ENCODE measurements at places on chromosomes 13 and 19.

DNA sequence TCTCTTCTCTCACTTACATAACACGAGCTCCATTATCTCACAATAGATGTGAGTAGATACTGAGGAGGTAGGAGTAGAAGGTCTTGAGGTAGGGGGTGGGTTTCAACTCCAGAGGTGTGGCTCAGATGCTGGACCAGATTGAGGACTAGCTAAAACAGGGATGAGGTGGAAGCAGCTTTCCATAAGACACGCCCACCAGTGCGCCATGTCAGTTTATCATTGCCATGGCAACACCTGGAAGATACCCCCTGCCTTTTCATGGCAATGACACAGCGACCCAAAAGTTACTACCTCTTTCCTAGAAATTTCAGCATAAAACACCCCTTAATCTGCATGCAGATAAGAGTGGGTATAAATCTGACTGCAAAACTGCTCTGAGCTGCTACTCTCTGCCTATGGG, 44.1 kb downstream of the KCTD15 start:
- no peak for DNase-seq

- DNase-seq, result no peak
Observed at GRCh38 chr19:6011794-6012193, 33.9 kb upstream of the RANBP3 start.

DNA sequence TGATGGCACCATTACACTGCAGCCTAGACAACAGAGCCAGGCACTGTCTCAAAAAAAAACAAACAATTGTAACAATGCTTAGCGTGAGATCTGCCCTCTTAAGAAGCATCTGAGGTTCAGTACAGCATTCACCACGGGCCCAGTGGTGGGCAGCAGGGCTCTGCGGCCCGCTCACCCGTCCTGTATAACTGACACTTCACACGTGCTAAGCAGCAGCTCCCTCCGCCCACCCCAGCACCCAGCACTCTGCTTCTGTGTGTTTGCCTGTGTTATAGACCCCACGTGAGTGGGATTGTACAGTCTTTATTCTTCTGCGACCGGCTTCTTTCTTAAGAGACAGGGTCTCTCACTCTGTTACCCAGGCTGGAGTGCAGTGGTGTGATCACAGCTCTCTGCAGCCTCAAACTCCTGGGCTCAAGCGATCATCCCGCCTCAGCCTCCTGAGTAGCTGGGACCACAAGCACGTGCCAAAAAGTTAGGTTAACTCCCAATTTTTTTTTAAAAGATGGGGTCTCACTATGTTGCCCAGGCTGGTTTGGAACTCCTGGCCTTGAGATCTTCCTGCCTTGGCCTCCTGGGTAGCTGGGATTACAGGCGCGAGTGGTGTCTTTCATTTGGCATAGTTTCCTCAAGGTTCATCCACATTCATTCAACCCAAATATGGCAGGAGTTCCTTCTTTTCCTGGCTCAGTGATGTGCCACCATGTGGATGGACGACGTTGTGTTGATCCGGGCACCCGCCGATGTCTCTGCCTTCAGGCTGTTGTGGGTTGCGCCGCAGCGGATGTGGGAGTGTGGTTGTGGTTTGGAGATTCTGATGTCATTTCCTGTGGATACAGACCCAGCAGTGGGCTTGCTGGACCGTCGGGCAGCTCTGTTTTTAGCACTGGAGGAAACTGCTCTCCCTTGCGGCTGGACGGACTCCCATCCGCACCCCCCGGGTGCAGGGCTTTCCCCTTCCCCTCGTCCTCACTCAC, 170.0 kb downstream of the KDM4B start:
- DNase-seq, result peak; percentile 85

GRCh38 chr19:48117515-48118130, 7.0 kb upstream of the PLA2G4C start:
- DNase-seq, result no peak

DNA sequence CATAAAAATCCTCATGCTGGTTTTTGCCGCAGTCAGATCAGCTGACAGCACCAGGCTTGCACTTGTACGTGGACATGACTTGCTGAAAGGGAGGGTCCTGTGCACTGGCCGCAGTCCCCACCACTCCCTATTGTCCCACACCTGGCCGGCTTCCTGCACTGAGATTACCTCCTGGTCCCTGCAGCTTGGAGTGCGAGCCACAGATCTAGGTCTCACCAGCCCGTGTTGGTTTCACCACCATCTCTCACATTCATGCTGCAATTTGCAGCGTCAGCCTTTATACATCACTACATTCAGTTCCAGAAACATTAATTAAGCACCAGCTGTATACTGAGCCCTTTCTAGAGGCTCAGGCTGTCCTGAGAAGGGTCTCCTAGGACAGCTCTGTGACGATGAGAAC, 15.0 kb upstream of the CD22 start:
- DNase-seq, result no peak

GRCh38 chr13:29702912-29703351, 107.4 kb upstream of the SLC7A1 start:
- no peak for DNase-seq

DNA sequence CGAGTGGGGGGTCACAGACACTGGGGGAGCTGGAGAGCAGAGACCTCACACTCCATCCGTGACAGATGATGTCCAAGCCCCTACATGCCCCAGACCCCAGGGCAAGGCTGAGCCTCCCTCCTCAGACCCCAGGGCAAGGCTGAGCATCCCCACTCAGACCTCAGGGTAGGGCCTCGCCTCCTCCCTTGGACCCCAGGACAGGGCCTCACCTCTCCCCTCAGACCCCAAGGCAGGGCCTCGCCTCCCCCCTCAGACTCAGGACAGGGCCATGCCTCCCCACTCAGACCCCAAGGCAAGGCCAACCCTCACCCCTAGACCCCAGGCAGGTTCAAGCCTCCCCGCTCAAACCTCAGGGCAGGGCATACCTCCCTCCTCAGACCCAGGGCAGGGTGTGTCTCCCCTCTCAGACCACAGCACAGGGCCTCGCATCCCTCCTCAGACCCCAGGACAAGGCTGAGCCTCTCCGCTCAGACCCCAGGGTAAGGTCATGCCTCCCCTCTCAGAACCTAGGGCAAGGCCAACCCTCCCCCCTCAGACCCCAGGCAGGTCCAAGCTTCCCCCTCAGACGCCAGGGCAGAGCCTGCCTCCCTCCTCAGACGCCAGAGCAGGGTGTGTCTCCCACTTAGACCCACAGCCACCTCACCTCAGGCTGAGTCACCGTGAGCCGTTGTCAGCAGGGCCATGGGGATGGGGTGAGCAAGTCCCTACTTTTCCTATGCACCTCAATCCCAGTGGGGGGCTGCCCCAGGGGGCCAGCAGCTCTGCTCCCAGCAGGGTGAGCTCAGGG, 1.7 kb upstream of the S1PR4 start:
- DNase-seq, result peak; percentile 72

DNA sequence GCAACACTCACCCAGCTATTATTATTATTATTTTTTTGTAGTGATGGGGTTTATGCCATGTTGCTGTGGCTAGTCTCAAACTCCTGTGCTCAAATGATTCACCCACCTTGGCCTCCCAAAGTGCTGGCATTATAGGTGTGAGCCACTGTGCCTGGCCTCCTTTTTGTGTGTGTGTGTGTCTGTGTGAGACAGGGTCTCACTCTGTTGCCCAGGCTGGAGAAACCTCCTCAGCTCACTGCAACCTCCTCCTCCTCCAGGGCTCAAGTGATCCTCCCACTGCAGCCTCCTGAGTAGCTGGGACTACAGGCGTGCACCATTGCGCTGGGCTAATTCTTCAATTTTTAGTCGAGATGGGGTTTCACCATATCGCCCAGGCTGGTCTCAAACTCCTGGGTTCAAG, 3.6 kb upstream of the MYDGF start:
- no peak for DNase-seq

- DNase-seq, result no peak
Observed at GRCh38 chr19:20664901-20665781, 3.8 kb upstream of the ZNF626 start.

DNA sequence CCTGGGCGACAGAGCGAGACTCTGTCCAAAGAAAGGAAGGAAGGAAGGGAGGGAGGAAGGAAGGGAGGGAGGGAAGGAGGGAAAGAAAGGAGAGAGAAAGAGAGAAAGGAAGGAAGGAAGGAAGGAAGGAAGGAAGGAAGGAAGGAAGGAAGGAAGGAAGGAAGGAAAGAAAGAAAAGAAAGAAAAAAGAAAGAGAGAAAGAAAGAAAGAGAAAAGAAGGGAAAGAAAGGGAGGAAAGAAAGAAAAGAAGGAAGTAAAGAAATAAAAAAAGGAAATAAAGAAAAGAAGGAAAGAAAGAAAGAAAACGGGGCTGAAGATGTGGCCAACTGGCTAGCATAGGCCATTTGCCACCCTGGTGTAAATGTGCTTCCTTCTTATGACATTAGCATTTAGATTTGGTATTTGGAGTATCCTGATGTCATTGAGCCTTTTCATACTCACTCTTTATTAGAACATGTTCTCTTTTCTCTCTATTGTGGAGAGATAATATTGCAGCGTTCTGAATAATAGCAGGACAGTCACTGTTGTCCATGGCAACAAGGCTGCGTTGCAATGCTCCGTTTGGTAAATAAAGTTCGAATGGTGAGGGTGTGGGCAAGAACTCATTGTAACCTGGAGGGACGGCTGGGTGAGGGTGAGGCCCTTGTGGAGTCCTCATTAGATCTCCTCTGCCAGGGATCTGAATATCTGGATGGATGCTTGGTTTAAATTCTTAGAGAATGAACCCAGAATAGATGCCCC, 173.9 kb upstream of the UBL3 start:
- DNase-seq, result no peak

DNA sequence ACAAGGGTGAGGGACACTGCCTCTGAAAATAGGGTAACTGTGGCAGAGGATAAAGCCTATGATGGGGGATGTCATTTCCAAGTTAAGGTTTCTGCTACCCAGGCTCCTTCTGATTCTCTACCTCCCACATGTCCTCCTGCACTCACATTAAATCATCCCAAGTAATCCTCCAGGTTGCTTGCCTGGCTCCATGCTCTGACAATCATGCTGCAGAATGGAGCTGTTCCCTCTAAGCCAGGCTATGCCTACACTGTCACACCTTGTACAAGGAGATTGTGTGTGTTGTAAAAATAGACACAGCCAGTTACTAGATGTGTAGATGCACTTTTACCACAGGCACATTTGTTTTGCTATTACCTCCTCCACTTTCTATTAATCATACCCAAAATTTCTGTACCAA, 8.0 kb downstream of the ZNF416 start:
- DNase-seq, result no peak

DNA sequence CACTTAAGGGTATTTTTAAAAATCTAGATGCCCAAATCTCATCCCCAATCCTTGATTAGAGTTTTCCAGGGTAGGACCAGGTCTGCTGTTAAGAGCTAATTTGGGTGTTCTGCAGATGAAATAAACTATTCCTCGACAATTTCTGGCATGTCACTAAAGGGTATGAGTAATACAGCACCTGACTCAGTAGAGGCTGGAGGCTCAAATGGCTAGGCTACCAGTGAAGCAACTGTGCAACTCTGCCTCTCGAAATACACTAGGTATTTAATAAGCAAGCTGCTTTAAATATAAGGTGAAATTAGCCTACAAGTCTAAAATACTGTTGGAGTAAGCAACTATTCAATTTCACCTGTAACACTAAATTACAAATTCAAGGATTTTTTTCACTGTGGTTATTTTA, 1.5 kb downstream of the RNF6 start:
- no peak for DNase-seq

DNA sequence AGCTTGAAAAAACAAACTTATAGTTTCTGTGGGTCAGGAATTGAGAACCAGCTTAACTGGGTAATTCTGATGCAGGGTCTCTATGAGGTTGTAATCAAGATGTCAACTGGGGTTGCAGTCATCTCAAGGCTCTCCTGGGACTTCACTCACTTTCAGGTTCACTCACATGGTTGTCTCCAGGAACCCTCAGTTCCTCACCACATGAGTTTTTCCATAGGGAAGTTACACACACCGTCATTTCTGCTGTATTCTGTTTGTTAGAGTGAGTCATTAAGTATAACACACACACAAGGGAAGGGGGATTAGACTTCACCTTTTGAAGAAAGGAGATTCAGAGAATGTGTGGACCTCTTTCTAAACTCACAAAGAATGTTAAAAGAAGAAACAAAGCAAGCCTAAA, 34.9 kb upstream of the MLNR start:
- no peak for DNase-seq

GRCh38 chr19:47619763-47620162, 10.8 kb downstream of the BICRA start:
- no peak for DNase-seq

DNA sequence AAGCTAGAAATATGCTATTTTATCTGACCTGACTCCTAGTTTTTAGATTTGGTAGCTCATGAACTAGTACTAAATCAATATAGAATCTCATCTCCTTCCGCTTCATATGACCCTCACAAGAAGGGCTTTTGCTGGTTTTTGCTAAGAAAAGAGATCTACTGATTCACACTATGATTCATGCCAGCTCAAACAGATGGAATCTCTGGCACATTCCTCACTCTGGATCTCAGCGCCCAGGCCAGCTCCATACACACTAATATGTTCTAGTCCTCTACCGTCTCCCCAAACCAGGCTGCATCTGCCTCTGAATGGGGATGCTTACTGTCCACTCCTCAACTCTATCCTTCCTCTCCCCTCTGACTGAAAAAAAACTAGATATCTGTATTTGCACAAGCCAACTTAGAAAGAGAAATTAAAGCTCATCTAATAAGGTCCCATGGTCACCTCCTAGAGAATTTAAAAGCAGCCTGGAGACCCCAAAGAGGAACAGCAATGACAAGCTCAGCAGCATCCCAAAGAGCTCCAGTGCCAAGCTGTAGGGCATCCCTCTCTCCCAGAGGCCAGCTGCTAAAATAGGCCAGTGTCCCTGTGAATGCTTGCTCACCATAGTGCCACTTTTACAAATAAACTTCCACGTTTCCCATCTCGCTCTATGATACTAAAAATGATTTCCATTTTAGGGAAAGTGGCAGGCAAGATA, 74.9 kb downstream of the LHFPL6 start:
- DNase-seq, result no peak

DNA sequence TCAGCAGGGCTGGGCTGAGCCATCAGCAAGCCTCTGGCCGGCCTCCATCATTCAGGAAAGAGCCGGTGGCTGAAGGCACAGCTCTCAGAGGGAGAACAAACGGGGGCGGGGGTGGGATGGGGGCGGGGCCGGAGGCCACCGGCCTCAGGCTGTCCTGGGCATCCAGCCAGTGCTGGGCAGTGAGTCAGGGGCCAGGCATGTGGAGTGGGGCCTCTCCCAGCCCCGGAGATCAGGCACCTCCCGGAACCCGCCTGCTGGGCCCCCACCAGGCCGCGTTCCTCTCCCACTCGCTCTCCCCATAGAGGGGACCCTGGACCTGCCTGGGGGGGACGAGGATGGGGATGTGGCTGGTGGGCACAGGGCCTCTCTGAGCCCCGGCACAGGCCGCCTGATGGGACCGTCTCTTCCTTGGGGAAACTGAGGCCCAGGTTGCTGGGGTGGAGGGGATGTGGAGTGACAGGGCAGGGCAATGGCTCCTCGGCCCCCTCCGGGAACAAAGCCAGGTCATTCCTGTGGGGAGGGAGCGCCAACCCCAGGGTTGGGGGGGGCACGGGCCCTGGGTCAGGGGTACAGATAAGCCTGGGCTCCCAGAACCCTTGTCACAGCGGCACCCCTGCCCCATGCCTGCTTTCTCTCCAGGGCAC, 12.9 kb downstream of the SPC24 start:
- DNase-seq, result no peak

Measured in stimulated activated naive CD8-positive, alpha-beta T cell treated with anti-CD3 and anti-CD28 coated beads, Interleukin-15, amount 100 ng/mL, for 72 hours (primary cell).